ENCODE measurements at places on chromosomes 3 and 15.

DNA sequence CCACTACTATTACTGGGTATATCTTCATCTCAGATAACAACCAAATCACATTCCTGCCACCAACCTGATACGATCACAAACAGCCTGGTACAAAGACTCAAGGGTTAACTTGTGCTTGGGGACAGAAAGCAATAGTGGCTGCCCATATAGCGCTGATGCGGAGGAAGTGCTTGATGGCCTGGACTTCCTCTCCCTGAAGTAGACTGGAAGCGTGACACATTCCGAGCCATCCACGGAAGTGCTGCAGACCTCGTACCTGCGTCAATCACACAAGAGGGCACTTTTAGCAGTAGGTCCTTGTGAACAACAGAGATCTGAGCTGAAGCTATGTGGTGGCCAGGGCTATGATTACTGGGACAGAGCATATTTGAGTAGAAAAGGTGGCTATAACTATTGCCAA, 17.3 kb upstream of the C3orf62 start:
- DNase-seq: no peak

- no peak for DNase-seq
Observed at GRCh38 chr3:67580430-67581000, 73.9 kb downstream of the SUCLG2 start.

DNA sequence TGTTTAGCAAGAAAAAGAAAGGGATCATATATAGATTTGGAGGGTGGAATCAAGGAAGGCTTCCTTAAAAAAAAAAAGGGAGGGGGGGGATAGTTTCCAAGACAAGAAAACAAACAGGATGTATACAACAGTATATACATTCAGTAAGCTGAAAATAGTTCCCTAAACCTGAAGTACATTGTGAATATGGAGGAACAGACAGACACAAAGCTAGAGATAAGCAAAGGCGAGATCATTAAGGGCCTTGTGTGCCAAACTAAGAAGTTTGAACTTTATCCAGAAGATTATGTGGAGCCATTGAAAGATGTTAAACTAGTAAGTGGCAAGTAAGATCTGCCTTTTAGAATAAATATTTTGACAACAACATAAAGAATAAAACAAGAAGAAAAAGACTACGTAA, 93.3 kb upstream of the IMPG2 start:
- no peak for DNase-seq

GRCh38 chr3:71578054-71578751, 5.3 kb downstream of the FOXP1 start:
- no peak for DNase-seq

DNA sequence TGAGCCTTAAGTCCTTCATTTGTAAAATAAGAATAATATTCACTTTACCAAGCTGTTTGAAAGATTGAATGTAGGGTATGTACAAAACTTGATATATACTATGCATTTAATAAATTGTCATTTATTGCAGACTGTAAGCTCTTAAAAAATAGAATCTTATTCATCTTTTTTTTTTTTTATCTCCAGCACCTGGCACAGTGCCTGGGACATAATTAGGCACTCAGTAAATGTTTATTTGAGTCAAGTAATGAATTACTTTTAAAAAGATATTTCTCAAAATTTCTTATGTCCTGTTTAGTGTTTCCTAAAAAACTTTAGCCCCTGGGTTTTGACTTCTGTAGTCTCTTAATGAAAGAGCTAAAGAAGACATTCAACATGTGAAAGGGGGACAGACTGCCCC, 71.7 kb downstream of the TOP2B start:
- no peak for DNase-seq
